ENCODE measurements at places on chromosomes 2 and 18. TPM values are rescaled to one million over a fixed set of nuclear protein-coding genes. Genes with fewer than 3 reads are reported as not detected.

The WDR12 gene
- total RNA-seq, result 95.7 TPM

DNA sequence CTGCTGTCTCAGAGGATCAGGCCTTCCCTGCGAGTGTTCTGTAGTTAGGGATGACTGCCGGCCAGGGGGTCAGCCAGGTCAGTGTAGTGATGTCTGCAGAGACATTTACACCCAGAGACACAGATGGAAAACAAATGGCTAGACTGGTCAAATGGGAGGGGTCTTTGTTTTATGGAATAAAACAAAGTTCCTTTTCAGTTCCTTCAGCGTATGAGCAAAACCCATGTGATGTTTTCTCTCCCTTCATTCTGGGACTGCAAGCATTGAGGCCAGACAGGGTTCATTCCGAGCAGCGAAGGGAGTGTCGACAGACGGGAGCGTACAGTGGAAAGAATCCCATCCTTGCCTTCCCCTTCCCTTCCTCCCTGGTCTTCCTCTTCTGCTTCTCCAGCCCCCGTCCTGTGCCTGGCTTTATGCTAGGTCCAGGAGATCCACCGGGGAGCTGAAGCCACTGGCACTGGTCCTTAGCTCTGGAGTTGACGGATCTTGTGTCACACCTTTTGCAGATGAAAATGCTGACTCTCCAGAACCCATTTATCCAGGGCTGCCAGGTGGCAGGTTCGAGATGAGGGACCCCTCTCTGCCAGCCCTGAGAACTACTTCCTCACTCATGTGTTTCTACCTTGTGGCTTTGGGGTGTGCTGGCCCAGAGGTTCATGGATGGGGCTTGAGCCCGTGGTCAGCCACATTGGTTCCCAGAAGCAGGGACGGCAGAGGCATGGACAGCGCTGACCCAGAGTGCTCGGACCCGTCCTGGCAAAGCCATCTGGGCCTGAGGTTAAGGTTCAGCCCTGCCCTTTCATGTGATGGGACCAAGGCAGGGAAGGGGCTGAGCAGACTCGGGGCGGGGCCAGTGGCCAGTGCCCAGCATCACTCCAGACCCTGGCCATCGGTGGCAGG, 24.2 kb downstream of the ITGB1BP1 start:
- no peaks in the 10 kb centered on the region for H3K36me3 ChIP-seq
- H3K27ac ChIP-seq, result no peak overlapping the region
- no peaks in the 10 kb centered on the region for H3K4me1 ChIP-seq

- no peak for DNase-seq
- no peak overlapping the region for H3K27ac ChIP-seq
- H3K4me3 ChIP-seq, result no peak overlapping the region
- H3K4me1 ChIP-seq, result no peaks in the 10 kb centered on the region
- no peaks in the 10 kb centered on the region for H3K36me3 ChIP-seq
- H3K27me3 ChIP-seq, result no peaks in the 10 kb centered on the region
Measured at GRCh38 chr18:78895207-78896001, 84.2 kb upstream of the SALL3 start.

DNA sequence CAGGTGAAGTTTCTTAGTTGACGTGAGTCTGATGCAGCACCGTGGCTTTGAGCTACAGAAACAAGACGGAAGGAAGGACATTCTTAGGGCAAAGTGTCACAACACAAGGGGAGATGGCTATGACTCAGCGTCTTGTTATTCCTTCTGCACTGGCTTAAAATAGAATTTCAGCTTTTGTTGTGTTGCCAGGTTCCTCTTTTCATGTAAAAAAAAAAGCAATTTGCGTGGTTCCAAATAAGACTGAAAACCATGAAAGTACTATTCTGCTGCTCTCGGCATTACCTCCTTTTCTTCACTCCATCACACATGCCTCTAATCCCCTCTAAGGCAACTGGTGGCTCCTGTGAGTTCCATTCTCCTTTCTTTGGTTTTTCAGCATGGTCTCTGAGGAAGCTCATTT, 150.1 kb downstream of the ANTXR1 start:
- no peaks in the 10 kb centered on the region for H3K27me3 ChIP-seq
- H3K36me3 ChIP-seq, result no peaks in the 10 kb centered on the region
- H3K27ac ChIP-seq, result no peak overlapping the region
- peaks cover 15% of the 10 kb centered on the region for H3K4me1 ChIP-seq
- no peak overlapping the region for H3K4me3 ChIP-seq

DNA sequence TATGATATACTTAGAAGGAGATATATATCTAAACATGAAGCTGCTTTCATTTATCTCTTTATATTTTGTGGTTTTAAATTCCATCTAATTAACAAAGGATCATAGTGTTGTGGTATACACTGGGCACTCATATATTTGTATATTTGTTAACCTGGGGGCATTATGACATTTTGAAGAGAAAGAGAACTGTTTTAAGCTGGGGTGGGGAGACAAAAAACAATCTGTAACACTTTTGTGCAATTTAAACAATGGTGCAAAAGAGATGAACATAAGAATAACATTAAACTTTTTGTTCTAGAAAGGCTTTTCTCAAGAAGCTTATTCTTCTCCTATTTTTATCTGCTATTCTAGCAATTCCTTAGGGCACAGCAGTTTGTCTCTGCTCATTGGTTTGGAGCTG, 842.0 kb upstream of the CDH2 start:
- H3K36me3 ChIP-seq, result no peaks in the 10 kb centered on the region
- no peaks in the 10 kb centered on the region for H3K27me3 ChIP-seq
- H3K27ac ChIP-seq, result no peak overlapping the region
- DNase-seq, result no peak
